ENCODE measurements at places on chromosomes 11 and 22.

DNA sequence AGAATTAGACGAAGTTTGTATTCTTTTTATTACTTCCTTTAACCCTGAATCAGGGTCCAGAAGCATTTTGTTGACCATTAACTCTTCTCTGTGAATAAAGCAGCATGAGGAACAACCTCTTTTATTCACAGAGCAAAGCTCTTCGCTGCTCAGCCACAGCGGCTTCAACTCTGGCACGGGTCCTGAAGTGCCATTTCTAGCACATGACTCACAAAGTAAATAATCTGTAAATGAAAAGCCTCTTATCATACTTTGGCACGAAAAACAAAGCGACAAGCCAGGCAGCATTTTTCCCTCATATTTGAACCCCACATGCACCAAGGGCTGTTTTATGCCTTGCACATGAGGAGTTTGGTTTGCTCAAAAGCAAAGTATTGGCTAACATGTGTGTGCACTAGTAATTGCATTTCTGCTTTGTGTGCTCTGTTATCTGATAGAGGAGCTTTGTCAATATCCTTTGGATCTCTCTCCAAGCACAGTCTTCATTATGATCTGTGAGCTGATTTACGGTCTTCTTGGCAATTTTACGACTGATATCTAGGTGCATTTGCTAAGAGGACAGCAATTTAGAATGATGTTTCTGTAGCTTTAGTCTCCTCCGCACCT, 33.0 kb upstream of the APOBEC3A start:
- DNase-seq = no peak

DNA sequence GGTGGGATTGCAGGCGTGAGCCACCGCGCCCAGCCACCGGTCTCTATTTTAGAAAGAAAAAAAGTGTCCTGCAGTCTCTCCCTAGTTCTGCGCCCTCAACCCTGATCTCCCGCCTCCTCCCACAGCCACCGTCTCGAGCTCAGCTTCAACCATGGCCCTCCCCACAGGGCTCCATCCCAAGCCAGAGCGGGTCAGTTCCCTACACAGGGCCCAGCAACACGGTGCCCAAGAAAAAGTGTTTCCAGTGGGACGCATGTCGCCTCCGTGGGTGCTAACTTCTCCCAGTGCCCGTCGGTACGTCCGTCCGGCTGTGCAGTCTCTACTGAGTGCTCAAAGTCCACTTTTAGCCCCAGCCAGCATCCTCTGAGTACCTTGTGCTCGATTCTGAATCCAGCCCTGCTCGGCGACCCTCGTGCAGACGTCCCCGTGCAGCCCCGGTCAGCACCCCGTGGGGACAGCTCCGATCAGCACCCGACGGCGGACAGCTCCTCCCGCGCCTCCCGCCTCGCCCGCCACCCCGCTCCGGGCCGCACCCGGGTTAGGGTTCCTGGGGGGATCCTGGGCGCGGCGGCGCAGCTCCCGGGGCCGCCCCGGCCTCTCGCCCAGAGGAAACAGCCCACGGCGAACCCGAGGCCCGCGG, 657 bp upstream of the MAPK8IP2 start:
- DNase-seq = peak; percentile 88

- DNase-seq = no peak
Observed at GRCh38 chr11:76885390-76886097, 24.8 kb downstream of the ACER3 start.

DNA sequence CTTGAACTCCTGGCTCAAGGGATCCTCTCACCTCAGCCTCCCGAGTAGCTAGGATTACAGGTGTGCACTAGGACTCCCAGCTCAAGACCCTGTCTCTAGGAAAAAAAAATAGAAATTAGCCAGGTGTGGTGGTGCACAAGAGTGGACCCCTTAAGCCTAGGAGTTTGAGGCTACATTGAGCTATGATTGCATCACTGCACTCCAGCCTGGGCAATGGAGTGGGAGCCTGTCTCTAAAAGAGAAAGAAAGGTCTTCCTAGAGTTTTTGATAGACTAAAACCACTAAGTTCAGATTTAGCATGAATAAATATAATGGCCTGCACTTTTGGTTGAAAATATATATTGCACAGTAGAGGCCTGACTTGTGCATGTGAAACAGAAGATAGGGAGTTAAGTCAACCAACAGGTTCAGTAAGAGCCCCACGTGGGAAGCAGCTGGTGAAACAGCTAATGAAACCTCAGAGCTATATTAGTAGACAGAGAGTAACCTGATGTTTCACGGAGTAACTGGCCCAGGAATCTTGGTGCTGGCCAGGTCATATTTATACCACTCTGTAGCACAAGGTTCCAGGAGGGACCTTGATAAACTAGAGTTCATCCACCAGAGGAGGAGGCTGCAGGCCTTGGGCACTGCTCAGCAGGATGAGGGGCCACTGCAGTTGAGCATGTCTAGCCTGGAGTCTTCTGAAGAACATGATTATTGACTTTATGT, 4.6 kb upstream of the MICAL3 start:
- no peak for DNase-seq

GRCh38 chr22:44391481-44392445, 79.0 kb upstream of the SHISAL1 start:
- no peak for DNase-seq

DNA sequence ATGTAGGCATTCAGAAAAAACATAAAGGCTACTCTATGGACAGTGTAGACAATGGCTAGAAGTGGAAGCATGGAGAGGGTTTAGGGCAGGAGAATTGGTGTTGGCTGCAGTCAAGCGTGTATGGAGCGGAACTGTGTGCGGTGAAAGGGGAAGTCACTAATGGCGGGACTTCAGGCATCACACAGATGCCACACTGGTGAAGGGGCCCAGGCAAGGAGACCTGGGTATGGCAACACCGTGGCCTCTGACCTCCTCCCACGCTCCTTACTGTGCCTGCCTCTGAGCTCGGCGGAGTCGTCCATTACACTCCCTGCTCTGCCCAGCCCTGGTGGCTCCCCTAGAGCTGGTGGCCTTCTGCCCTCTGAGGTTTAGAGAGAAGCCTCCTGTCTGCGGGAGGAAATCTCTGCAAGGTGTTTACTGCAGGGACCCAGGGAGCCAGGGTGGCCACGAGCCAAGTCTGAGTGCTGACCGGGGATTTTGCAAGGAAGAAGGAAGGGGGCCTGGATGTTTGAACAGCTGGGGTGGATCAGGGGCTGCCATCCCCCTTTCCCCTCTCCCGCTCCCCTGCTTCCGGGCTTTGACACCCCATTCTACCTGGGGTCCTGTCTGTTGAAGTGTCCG, 75.1 kb upstream of the TSPAN18 start:
- no peak for DNase-seq

DNA sequence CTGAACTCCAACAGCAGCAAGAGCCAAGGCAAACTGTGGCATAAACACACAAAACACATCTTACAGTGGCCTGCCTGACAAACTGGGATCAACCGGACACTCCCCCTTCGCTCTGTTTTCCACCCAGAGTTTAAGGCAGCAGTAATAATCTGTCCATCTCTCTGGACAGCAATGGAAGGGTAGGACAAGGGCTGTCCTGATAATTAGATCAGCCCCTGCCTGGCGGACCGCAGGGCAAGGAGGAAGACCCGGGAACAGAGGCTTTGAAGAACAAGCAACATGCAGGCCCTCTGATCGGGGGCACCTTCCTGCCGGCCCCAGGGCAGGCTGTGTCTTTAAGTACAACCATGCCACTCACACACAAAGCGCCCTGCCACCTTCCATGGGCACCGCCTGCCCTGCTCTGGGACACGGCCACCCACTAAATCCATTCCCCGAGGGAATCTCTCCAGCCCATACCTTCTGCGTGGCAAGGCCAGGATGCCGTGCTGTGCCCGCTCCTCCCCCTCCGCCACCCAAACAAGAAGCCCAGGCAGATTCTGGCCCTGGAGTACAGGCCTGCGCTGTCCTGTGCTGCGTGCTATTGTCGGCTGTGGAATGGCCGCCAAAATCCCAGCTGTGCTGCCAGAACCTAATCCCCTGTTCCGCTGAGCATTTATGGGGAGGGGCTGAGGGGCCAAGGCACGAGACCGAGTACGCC, 38.8 kb downstream of the NUMA1 start:
- DNase-seq = peak; percentile 23

DNA sequence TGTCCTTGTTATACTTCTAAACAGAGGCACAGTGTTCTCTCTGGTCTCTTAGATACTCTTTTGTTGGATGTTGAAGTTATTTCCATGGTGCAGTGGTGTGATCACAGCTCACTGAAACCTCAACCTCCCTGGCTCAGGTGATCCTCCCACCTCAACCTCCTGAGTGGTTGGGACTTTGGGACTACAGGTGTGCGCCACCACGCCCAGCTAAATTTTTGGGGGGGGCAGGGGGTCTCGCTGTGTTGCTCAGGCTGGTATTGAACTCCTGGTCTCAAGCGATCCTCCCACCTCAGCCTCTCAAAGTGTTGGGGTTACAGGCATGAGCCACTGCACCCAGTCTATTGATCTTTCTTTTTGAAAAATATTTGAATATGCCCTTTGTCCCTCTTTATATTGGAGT, 14.9 kb downstream of the ZNF74 start:
- DNase-seq = no peak

DNA sequence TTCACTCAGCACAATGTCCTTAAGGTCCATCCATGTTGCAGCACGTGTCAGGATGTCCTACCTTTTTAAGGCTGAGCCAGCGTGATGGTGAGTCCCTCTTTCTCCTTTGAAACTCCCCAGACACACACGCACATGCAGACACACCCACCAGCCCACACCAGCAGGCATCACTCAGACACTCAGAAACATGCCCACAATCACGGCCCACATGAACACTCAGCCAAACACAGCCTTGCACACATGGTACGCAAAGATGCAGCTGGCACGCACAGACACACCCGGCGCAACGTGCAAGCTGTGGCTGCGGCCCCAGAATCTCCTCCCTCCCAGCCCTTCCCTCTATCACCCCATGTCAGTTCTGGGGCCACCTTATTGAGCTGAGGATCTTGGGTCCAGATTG, 8.0 kb downstream of the FADS3 start:
- no peak for DNase-seq

- no peak for DNase-seq
Observed at GRCh38 chr11:94664346-94664745, 97.2 kb downstream of the PIWIL4 start.

DNA sequence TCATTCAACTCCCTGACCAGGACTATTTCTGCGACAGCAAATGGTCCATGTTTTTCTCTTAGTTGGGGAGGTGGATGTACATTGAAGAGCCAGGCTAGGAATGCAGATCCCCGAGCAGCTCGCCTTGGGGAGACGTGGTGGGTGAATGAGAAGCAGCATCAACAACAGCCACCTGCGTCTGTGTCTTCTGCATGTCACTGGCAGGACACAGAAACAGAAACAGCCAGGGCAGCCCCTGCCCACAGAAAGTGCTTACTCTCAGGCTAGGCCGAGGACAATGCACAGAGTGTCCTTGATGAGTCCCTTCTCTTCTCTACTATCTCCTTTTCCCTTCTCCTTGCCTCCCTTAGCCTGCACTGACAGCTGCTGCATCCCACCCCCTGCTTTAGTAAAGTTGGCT, 541.9 kb upstream of the CADM1 start:
- no peak for DNase-seq

DNA sequence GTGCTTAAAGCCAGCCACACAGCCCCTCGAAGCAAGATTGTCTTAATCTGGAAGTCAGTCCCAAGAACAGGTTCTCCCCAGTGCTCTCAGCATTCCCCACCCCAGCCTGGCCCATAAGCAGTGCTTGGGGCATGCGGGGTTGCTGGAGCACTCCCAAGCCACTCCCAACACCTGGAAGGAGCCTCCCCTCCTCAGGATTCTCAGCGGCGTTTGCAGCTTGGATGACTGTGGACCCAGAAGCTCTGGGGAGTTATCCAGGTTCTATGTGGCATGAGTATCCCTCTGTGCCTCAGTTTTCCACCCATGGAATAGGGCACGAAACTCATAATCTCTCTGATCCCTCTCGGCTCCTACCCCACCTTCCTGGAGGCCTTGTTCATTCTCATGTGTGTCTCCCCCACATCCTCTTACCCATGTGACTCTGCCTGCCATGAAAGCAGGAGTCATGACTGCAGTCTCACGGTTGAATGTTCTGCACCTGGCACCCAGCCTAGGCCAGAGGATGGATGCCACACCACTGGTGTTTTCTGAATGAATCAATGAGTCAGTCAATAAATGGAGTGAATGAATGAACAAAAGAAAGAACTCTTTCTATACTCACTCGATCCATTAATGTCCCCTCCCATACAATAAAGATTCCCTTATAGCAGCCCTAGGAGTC, 33.4 kb upstream of the WNT7B start:
- DNase-seq = no peak

DNA sequence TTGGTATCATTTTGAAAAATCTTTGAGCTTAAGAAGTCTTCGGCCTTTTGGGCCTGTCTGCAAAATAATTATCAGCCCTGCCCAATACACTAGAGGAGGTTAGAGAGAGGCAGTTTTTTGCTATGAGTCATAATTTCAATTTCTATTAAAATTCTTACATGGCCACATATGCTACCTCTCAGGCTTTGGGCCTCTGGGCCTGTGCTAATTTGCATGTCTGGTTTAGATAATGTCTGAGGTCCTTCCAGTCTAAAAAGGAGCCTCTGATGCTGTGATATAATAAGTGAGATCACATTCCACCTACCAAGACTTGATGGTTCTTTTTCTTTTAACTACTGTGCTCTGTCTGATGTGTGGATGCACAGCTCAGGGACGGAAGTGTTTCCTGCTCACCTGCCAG, 70.8 kb downstream of the KCNJ1 start:
- DNase-seq = no peak

- no peak for DNase-seq
Observed at GRCh38 chr11:64164392-64165312, 1.3 kb downstream of the MACROD1 start.

- no peak for DNase-seq
Observed at GRCh38 chr11:35907648-35908431, 36.0 kb upstream of the LDLRAD3 start.

DNA sequence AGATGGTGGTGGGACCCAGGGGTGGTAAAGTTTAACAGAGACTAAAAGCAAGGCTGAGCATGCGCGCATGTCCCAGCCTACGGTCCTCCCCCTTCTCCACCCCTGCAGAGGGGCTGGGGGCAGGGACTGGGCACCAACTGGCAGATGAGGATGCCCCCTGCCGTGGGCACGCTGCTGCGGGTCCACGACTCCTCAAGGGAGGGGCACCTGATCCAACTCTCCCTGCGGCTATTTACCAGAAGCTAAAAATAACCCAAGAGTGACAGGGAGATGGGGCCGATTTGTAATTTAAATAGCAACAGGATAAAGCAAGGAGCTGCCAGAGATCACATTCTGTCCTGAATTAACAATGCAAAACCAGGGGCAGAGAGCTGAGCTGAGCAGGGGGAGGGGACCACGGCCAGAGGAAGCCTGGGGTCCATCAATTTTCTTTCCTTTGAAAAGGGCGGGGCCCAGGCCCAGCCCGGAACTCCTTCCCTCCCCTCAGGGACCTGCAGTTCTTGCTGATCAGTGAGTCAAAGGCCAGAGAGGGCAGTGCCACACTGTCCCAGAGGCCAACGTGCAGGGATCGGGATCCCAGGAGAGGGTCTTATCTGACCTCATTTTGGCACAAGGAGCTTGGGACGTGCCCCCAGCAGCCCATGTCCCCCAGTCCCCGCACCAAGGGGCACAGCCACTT, 8.1 kb upstream of the DGKZ start:
- DNase-seq = no peak

- no peak for DNase-seq
Observed at GRCh38 chr11:20238712-20239111, 78.4 kb upstream of the DBX1 start.

Measured in frontal cortex (tissue), 4 donors.